CD8-positive, alpha-beta memory T cell (primary cell): ENCODE measurements at places on chromosomes 2 and 18.

DNA sequence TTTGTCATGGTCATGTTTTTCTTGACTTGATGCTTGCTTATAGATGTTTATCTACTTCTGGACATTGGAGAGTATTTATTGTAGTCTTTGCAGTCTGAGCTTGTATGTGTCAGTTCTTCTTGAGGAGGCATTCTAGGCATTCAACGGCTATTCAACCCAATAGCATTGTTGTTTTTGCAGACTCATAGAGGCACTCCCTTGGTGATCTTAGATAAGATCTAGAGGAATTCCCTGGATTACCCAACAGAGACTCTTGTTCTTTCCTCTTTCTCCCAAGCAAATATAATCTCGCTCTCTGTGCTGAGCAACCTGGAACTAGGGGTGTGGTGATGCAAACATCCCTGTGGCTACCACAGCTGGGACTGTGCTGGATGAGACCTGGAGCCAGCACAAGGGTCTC lies 40.4 kb downstream of the SYT4 start:
- no peak for DNase-seq

DNA sequence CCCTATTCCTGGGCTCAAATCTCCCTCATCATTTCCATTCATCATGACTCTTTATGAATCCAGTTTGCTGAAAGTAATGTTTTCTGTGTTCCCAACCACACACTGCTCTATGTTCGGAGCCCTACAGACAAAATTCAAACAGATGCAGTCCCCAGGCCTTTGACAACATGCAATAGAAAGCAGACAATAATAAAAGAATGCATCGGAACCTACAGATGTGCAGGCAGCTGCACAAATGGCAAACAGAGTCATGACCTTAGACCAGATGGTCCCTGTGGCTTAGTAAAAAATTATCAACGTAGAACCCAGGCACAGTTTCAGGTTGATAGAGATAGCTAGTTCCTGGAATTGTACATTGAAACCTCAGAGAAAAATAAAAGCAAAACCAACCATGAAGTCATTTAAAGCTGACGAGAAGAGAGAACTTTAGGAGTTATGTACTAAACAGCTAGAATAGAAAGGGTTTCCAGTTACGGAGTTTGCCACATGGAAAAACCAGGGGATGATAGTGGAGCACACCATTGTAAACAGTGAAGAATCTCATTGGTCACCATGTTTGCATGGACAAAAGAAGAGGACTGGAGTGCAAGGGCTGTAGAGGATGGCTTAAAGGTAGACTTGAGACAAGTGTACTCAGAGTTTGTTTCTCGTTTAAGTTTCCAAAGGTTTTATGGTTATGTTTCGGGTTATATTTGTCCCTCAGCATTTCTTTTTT lies 23.2 kb upstream of the ACVR1 start:
- DNase-seq: no peak

DNA sequence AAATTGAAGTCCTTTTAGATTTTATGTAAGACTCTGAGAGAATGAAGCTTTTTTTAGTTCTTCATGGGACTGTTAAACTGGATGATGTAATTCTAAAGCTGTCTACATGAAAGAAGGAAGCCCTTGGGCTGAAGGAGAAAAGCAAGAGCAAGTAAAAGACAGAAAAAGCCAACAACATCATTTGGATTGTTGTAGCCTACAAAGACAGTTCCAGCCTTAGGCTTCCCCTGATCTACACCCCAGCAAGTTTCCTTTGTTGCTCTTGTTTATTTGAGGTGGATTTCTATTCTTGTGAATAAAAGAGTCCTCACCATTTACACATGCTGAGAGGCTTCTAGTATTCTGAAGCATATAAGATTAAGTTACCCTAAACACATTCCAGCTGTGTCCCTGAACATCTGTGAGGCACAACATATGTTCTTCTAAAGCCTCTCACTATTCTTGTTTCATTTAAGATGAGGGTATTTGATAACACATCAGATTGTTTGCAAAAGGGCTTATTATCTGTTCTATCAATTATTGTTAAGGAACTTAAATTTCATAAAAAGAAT lies 377.8 kb downstream of the LNPK start:
- DNase-seq: no peak

GRCh38 chr2:62340994-62341484 lies 145.1 kb downstream of the B3GNT2 start:
- DNase-seq: no peak

GRCh38 chr18:5962362-5962761 lies 67.0 kb upstream of the TMEM200C start:
- DNase-seq: no peak

DNA sequence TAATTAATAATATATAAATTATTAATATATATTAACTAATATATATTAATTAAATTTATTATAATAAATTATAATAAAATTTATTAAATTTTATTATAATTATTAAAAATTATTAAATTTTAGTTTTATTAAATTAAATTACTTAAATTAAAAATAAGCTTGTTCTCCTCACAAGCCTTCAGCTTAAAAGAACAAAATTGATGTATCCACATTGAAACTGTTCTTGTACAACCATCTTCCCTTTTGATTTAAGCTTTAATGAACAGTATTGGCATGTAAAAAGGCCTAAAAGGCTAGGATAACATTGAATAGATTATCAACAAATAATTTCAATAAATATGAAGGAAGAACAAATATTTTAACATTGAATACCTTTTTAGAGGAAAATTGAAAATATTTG lies 62.4 kb upstream of the XIRP2 start:
- no peak for DNase-seq

GRCh38 chr2:142777742-142778141 lies 99.7 kb upstream of the KYNU start:
- no peak for DNase-seq

GRCh38 chr2:7666596-7667259 lies 749.5 kb downstream of the RNF144A start:
- no peak for DNase-seq

DNA sequence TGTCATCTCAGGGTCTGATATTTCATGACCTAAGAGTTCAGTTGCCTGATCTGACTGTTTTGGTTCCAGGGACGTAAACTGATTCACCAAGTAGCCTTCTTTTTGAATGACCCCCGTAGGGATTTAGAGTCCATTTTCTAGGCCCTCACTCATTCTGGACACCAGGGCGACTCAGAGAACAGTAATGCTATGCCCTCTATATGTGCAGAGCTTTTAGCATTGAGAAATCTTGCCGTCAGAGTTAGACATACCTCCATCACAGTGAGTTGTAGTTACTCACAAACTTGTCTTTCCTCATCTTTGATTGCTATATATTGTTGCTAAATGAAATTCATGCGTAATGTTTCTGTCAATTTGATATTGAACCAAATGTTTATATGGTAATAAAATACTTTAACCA lies 92.3 kb downstream of the OSBPL6 start:
- no peak for DNase-seq

DNA sequence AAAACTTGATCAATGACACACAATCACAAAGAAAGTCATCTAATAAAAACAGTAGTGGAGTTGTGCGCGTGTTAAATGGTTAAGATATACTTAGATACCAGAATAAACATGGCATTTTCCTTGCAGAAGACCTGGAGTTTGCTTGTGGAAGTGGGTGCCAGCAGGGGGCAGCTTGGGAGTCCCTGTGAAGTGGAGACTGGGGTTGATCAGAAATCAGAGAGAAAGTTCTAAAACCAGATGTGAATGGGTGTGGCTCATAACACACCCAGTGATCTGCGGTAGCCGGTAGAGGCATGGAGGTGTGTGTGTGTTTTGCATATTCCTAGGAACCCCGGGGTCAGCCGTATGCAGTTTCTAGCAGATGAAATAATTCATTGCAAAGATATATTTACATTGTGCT lies 300.1 kb upstream of the TRIB2 start:
- DNase-seq: peak; percentile 78

DNA sequence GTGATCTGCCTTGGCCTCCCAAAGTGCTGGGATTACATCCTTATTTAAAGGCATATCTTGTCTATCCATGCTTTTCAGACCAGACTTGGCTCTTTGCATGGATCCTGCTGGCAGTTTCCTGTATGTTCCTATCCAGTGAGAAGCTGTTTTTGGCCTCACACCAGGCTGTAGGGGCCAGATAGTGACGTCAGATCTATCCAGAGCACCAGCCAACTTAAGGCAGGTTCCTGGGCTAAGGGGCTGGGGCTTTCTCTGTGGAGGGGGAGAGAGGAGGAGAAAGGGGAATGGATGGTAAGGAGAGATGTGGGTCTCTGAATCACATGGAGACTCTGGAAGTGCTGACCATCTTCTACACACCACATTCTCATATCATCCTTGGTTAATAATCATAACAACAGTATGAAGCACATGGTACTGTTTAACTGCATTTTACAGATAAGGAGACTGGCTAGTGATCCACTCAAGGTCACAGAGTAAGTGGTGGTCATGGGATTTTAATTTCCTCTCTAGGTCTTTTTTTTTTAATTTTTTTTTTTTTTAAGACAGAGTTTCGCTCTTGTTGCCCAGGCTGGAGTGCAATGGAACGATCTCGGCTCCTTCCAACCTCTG lies 2.0 kb upstream of the FAM117B start:
- no peak for DNase-seq

DNA sequence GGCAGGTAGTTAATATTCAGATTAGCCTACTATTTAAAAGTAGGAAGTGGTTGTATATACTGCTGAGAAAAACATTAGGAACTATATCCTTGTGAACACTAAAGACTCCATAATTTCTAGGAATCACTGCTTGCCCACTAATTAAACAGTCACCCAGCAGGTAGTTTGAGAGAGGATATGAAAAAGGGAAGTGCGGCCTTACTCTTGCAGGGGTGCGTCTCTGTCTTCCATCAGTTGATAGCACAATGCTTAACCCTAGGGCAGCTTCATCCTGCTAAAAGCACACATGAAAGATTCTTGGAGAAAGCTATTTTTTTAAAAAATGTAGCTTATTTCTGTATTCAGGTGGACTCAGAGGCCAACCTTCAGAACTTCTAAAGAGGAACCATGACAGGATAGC lies 53.1 kb upstream of the ATP5MC3 start:
- DNase-seq: no peak

GRCh38 chr2:98543842-98544241 lies 64.5 kb downstream of the COA5 start:
- DNase-seq: no peak
